Right ventricle myocardium inferior (tissue), 1 donor: ENCODE measurements at places on chromosomes 1 and 21.
A peak's percentile ranks its signal among the peaks of the same experiment; 100 is the strongest.

DNA sequence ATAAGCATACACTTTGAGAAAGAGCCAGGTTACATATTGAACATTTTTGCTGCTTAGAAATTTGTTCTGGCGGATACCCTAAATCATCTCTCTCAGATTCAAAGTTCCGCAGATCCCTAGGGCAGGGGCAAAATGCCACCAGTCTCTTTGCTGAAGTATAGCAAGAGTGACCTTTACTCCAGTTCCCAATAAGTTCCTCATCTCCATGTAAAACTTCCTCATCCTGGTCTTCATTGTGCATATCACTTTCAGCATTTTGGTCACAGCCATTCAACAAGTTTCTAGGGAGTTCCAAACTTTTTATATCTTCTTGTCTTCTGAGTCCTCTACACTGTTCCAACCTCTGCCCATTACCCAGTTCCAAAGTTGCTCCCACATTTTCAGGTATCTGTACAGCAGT lies 23.3 kb upstream of the LYPD8 start:
- no peak for DNase-seq

- no peak for DNase-seq
Measured at GRCh38 chr1:207474210-207474609, 20.1 kb downstream of the CR2 start.

DNA sequence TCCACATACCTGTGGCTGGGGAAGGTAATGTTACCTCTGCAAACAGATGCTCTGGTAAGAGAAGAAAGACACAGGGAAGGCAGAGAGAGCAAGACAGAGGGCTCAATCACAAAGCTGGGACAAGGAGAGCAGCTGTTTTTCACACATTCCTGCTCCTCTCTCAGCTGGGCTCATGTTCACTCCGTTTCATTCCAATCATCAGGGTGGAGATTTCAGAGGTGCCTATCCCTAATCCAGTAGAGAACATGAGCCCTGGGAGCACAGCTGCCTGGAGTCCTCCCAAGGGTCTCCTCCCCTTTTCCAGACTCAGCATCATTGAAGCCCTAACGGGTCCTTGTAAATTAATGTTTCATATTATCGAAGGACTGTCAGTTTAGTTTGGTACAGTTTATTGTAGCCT lies 19.4 kb downstream of the GADD45A start:
- no peak for DNase-seq

DNA sequence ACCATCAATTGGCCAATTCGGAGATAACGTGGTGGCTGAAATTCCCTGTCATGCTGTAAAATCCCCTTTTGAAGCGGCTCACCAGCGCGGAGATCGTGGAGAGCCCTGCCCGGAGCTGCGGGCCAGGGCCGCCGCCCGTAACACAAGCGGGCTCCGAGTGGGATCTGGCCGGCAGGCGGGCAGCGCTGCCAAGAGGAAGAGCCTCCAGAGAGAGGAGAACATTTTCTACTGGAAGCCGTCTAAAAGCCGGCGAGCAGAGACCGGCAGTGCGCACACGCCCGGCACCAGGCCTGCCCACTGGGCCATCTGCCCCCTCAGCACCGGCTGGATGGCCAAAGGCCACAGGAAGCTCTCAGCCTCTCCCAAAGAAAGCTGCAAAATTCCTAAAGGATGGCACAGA lies 15.5 kb downstream of the SSBP3 start:
- DNase-seq = no peak

DNA sequence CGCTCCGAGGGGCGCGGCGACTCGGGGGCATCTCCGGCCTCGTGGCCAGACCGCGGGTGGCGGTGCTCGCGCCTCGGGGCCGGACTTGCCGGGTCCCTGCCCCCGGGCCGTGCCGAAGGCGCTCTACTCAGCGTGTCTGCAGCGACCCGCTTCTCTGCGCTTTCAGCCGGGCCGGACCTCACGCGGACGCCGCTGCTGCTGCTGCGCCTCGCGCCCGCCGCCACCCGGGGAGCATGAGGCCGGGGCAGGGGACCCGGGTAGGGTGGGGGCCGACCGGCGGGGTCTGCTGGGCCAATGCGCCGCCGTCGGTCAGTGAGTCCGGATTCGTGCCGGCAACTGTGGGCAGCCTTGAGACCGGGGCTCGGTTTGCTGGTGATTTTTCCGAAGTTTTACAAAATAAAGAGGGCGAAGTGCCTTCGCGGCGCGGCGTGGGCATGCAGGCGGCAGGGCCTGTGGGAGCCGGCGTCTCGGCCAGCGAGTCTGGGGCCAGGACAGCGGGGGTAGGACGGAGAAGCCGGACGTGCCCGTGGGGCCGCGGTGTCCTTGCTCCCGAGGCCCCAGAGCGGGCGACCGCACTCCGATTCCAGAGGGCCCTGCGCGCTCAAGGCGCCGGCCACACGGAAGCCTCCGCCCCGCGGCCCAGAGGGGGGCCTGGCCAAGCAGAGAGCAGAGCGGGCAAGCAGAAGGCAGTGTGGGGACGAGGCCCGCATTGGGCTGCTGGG lies 749 bp downstream of the FAM163A start:
- DNase-seq = peak; percentile 59

- no peak for DNase-seq
Measured at GRCh38 chr1:3168678-3169077, 99.7 kb downstream of the PRDM16 start.

- no peak for DNase-seq
Measured at GRCh38 chr1:17617787-17618557, 78.5 kb downstream of the ARHGEF10L start.
